ENCODE measurements at places on chromosomes 7 and 10. TPM values are rescaled to one million over a fixed set of nuclear protein-coding genes. Genes with fewer than 3 reads are reported as not detected.

Gene ANXA8L1
- total RNA-seq: 65.7 TPM

Gene IL2RA
- 2.2 TPM for total RNA-seq

DNA sequence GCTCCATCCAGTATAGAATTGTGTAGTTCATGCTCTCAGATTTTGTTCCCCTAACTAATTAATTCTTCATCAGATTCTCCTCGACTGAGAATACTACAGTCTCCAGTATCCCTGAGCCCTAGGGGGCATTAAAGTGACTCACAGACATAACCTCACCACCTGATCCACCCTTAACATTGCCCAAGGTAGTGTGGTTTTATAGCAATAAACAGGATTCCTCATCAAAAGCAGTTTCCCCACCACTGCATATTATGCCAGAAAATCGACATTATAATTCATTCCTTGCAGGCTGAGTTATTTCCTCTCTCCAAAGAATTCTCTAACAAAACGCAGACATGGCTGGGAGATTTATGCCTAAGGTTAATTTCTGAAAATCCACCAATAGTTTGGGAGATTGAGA lies 1402.5 kb upstream of the CELF2 start:
- DNase-seq: no peak

- DNase-seq: no peak
Measured at GRCh38 chr7:115249080-115249479, 327.2 kb downstream of the MDFIC start.

- DNase-seq: no peak
Measured at GRCh38 chr10:86339226-86339865, 27.2 kb downstream of the GRID1 start.
